ENCODE measurements at places on chromosomes 12 and 14.

- DNase-seq, result no peak
Observed at GRCh38 chr14:23930742-23931141, 22.8 kb upstream of the DHRS4 start.

DNA sequence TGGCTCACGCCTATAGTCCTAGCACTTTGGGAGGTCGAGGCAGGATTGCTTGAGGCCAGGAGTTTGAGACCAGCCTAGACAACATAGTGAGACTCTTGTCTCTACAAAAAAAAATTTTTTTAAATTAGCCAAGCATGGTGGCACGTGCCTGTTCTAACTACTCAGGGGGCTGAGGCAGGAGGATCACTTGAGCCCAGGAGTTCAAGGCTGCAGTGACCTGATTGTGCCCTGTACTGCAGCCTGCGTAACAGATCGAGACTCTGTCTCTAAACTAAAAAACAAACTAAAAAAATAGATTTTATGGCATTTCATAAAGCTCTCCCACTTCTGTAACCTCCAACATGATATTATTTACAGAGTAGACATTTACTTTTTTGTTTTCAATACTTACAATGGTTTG is 29.6 kb downstream of the PNMA1 start:
- no peak for DNase-seq

DNA sequence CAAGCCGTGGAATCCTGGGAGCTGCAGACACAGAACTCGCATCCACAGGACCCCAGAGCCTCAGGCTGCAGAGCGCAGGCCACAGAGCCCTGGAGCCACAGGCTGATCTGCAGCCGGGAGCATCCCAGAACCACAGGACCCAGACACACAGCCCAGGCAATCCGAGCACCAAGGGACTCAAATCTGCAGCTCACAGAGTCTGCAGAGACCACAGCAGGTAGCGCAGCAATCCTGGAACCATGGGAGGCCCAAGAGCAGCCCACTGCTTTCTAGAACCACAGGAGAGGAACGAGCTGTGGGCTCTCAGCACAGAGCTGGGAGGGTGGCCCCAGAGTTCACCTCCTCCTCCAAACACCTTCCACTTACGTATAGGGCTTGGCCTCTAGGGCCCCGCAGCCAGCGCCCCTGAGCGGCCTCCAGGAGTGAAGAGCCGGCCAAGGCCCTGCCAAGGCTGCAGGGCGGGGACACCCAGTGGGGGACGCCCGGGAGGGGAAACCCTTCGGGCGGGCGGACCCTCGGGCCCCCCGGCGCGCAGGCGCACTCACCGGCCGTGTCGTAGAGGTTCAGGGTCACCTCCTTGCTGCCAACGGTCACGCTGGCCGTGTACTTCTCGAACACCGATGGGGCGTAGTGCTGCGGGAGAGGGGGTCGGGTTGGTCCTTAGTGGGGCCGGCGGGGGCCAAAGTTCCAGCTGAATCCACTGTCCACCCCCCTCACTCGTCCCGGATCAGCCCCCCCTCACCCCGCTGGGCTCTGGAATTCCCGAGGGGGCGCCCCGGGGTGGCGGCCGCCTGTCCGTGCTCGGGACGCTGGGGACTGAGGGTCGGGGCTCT is 665 bp downstream of the RHOF start:
- peak; percentile 86 for DNase-seq

DNA sequence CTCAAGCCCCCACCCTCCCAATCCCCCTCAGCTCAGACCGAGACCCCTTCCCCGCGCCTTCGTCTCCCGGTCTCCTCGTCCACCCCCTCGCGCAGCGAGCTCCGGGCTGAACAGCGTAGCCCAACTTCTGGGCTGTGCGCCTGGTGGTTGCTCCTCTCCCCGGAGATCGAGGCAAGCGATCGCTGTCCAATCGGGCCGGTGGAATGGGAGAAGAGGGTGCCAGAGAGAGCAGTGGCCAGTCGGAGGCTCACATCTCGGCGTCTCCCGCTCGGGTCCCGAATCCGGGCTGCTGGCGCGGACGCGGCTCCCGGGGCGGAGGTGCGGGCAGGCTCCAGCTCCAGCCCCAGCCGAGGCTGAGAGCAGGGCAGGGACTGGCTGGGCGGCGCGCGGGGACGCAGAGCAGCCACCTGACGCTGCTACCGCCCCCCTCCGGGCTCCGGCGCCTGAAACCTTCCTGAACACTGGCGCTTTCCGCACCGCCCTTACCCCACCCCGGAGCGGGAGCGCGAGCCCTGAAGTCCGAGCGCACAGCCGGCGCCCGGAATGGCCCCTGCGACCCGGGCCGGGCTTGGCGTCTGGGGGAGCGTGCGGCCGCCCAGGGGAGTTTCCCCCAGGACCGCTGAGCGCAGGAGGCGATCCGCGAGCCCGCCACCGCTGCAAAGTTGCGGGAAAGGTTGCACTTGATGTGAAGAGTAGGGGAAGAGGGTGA is 508 bp upstream of the KCNH5 start:
- no peak for DNase-seq

DNA sequence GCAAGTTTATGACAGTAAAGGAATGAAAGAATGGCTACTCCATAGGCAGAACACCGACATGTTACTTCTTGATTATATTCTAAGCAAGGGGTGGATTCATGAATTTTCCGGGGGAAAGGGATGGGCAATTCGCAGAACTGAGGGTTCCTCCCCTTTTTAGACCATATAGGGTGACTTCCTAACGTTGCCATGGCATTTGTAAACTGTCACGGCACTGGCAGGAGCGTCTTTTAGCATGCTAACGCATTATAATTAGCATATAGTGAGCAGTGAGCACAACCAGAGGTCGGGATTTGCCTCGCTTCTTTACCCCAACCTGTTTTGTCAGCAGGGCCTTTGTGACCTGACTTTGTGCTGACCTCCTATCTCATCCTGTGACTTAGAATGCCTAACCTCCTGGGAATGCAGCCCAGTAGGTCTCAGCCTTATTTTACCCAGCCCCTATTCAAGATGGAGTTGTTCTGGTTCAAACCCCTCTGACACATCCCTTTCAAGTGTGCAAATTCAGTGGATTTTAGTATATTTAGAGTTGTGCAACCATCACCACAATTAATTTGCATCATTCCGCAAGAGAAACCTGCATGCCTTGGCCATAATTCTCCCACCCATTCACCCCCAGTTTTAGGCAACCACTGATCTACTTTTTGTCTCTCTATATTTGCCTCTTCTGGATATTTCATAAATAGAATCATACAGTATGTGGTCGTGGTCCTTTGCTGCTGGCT is 27.4 kb downstream of the PALS1 start:
- DNase-seq, result no peak

GRCh38 chr12:70784042-70784668 is 136.4 kb downstream of the PTPRR start:
- no peak for DNase-seq

DNA sequence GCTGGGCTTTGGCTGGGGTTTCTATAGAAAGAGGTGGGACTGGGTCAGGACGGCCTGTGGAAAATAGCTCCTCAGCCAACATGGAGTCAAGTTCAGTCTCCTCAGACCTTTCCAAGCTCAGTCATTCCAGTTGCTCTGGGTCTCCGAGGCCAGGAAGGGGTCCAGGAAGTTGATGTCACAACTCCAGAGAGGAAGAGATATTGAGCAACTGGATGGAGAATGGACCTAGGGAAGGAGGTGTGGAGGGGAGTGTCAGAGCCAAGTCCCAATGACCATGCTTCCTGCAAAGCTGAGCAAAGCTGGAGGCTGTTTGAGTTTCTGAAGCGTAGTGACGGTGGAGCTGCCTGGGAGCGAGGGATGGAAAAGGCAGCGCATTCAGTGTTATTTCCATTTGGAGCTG is 86.1 kb downstream of the SLC24A4 start:
- no peak for DNase-seq

DNA sequence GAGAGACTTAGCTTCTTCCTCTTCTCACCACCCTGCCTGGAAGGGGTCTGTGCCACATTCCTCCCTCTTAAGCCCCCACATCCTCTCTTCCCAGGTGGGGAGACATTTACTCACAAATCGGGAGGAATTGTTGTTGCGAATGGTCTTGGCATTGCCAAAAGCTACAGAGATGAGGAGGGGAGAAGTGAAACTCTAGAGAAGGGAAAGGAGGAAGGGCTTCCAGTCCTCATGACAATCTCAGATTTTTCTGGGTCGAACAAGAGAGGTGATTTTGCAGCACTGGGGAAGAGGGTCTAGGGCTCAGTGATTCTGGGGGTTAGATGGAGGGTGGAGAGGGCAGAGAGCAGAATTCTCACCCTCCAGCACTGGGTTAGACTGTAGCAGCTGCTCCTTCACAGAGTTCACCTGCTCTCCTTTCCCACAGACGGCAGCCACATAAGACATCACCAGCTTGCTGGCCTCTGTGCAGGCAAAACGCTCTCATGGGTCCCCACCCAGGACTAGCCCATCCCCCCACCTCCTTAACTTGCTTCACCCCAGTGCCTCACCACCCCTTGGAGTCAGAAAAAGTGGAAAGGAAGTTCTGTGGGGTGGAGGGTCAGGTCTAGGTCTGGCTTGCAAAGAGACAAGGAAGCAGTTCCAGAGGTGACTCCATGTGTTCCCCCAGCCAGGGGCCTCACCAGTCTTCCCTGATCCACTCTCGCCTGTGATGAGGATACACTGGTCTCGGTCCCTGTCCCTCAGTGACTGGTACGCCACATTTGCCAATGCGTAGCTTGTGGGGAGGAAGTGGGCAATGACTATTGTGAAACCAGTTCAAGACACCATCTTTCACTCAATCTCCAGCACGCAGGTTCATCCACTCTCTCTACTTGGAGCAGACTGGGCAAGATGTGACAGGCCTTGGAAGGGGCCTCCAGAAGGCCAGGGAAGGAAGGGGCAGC is 2.7 kb downstream of the MYO1A start:
- DNase-seq, result peak; percentile 77

DNA sequence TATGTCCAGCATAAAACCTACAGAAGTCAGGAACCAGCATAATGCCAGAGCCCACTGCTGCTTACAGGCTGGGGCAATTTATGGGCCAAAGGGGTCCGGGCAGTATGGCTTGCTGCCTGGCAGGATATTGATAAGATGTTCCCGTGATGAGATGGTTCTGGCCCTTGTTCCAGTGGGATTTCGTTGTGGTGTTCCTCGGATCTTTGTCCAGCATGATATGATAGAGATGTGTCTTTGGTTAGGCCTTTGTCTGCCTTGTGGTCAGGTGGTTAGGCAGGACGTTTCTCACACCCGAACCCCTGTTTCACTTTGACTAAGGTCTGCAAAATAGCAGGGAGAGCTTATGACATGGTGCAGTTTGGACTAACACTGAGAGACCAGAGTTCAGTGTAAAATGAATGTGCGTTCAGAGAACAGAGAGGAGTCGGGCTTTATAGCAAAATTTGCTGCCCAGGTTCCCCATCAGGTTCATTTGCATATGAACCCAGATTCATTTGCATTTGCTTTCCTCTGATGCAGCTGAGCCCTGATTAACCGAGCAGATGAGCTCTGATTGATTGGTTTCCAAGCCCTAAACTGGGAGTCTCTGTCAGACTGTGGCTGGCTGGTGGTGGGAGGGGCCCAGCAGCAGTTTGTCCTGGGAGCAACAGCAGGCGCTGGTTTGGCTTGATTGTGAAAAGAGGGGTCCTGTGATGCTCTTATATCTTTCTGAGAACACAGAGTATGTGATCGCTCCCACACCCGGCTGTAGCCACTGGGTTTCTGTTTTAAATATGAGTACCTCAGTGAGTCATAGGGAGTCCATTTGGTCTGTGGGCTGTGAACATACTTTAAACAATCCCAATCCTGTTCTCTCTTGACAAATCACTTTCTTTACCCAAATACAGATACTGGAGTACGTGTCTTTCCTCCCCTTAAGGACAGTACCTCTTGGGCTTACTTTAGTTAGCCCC is 156.3 kb upstream of the PZP start:
- DNase-seq, result peak; percentile 68

GRCh38 chr12:50185301-50185895 is 18.2 kb upstream of the CERS5 start:
- no peak for DNase-seq

DNA sequence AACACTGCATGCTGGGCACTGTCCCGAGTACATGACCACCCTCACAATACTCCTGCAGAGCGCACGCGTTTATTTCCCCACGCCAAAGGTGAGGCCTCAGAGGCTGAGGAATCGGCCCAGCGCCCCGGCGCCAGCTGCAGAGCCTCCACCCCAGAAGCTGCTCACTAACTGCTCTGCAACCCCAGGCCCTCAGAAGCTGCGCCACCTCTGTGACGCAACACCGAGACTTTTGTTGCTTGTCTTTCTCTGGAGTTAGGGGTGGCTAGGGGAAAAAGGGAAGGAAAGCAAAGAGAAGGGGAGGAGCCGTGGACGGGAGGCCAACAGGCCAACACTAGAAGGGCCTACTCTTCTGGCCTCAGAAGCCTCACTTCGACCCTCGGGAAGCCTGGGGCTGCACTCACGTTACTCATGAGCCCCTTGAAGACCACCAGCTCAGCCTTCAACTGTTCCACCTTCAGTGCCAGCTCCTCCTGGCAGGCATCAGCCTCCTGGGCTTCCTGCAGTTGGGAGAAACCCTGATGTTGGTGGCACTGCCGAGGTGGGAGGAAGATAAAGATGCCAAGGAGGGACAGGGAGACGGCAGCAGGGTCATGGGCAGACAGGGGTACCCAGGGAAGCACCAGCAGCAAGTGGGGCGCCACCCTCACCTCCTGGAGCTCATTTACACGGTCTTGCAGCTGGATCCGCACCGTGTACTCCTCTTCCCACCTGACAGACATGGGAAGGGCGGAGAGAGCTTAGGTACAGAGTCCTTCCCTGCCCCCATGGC is 5.4 kb downstream of the IFFO1 start:
- DNase-seq, result no peak

GRCh38 chr12:50297027-50297426 is 13.7 kb upstream of the LIMA1 start:
- DNase-seq, result no peak

GRCh38 chr12:122005252-122005776 is 16.4 kb upstream of the BCL7A start:
- DNase-seq, result no peak

DNA sequence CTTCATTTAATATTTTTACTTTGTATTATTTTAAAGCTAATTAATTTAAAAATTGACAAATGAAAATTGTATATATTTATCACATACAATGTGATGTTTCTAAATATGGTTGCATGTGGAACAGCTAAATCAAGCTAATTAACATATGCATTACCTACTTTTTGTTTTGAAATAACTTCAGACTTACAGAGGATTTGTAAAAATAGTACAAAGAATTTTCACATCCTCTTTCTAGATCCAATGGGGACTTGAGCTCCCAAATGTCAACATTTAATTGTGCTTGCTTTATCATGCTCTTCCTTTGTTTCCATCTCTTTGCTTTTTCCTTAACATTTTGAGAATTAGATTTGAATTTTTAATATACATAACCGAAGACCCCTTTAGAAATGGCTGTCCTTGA is 6.6 kb downstream of the DCD start:
- no peak for DNase-seq

- DNase-seq, result no peak
Observed at GRCh38 chr14:92325835-92326234, 2.9 kb downstream of the SLC24A4 start.

DNA sequence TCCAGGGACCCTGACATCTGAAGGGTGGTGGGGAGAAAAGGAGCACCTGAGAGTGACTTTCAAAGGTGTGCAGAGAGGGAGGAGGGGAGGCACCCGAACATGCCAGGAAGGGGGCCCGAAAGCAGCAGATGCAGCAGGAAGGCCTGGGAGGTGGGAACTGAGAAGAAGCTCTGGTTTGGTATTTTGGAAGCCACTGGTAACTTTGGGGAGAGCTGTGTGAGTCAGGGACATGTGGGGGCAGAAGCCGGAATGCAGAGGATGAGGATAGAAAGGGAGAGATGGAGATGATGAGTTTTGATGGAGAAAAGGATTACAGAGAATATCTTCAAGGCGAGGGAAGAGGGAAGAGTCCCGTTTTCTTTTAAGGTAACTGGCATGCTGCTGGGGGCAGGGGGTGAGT is 50.1 kb downstream of the NRXN3 start:
- DNase-seq, result no peak

All from activated CD8-positive, alpha-beta memory T cell treated with anti-CD3 and anti-CD28 coated beads for 24 hours (primary cell).